NCI-H460 (cell line): ENCODE measurements at places on chromosomes 2 and 18. TPM values are rescaled to one million over a fixed set of nuclear protein-coding genes. Genes with fewer than 3 reads are reported as not detected.

- no peak for DNase-seq
These were observed 22.0 kb downstream of the DOCK10 start for GRCh38 chr2:225020168-225020849.

The PJVK gene
- 0.40 and 1.0 TPM in 2 replicates for total RNA-seq

- DNase-seq = no peak
These were observed 67.6 kb upstream of the STAT1 start for GRCh38 chr2:191081411-191082155.

GRCh38 chr18:44601447-44601846 lies 79.2 kb upstream of the SETBP1 start:
- DNase-seq = no peak

- no peak for DNase-seq
These were observed 23.8 kb upstream of the SLC20A1 start for GRCh38 chr2:112621790-112622527.

- no peak for DNase-seq
These were observed 166.2 kb downstream of the RBM43 start for GRCh38 chr2:151095463-151095862.

DNA sequence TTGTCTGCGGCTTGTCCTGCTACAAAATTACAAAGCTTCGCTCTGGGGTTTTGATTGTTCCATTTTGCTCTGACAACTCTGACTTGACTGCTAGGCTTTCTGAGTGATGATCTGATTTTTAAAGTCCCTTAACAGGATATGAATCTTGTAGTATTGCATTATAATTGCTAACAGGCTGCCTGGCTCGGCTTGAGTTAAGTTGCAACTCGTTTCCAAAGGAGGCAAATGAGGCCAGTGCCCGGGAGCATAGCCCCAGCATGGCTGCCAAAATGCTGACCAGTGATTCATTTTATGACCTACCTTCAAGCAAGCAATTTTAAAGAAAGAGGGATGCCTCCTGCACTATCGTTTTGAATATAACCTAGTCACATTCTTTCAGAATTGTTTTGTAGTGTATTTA lies 135.4 kb downstream of the COL6A3 start:
- no peak for DNase-seq

The ZNF396 gene
- total RNA-seq = 1.1 and 1.2 TPM in 2 replicates

The REG1B gene
- not detected in 2 replicates for total RNA-seq

GRCh38 chr2:10307561-10308156 lies 5.0 kb downstream of the HPCAL1 start:
- no peak for DNase-seq

GRCh38 chr2:12661489-12661888 lies 55.2 kb upstream of the TRIB2 start:
- no peak for DNase-seq

The NABP1 gene
- 35.7 and 44.4 TPM in 2 replicates for total RNA-seq

DNA sequence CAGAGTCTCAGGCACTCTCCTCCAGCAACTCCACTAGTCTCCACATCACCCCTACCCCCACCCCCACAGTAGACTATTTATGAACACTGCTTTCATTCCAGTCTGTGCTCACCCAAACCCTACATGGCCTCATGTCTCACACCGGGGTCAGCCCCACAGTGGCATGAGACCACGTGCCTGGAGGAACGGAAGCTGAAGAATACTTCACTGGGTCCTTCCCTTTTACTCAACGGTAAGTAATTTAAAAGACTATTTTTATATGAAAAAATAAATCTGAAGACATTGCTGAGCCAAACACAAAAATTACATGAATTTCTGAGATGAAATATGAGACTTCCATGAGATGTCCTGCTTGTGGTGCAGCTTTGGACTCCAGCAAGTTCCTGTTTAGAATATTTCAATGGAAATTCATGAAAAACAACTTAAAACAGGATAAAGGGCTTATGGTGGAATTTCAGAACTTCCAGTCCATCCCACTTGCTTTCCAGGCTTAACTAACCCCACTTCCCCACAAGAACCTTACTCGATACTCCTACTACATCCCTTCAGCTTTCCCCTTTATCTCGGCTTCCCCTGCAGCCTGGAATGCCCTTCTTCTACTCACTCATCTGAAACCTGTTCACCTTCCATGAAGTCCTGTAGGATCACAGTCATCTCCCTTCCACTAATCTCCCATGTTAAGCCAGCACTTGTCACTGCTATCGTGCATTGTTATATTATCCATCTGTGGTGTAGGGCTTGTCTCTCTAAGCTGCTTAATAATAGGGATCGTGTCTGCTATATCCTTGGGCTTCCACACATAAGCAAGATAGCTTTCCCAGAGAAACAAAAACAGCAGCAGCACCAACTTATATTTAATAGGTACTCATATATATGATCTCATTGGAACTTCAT lies 47.9 kb downstream of the SLC14A1 start:
- DNase-seq = no peak

- DNase-seq = no peak
These were observed 5.1 kb downstream of the MTERF4 start for GRCh38 chr2:241096979-241097378.

GRCh38 chr2:192414794-192415193 lies 220.1 kb upstream of the TMEFF2 start:
- DNase-seq = no peak

The KYNU gene
- 274 and 287 TPM in 2 replicates for total RNA-seq

DNA sequence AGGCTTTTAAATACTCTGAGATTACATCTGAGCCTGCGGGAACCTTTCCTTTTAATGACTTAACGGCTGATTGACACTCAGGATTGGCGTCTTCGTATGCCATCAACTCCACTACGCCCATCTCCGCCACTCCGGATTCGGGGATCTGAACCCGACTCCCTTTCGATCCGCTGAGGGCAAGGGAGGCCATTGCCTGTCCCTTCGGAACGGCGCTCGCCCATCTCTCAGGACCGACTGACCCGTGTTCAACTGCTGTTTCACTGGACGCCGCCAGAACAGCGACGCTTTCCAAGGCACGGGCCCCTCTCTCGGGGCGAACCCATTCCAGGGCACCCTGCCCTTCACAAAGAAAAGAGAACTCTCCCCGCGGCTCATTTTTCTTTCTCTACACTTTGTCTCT lies 90.4 kb downstream of the PID1 start:
- DNase-seq = no peak

DNA sequence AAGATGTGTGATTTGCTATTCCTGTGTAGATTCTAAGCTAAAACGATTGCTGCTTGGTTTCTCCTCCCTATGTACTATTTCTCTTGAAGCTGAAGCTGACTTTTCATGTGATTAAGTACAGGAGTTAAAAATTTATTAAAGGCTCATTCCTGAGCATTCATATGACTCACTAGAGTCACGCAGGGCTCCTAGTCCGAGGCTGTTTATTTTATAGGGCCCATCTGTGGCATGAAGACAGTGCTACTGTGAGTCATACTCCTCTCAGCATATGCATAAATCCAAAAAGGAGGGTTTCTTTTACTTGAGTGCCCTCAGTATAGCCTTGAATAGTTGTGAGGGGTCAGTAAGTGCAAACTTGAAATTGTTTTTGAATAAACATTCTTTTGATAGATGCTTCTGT lies 378.8 kb downstream of the PTPRM start:
- DNase-seq = no peak

The FN1 gene
- total RNA-seq = 1,230 and 1,236 TPM in 2 replicates

- DNase-seq = no peak
These were observed 34.2 kb downstream of the ROCK2 start for GRCh38 chr2:11310212-11310611.

DNA sequence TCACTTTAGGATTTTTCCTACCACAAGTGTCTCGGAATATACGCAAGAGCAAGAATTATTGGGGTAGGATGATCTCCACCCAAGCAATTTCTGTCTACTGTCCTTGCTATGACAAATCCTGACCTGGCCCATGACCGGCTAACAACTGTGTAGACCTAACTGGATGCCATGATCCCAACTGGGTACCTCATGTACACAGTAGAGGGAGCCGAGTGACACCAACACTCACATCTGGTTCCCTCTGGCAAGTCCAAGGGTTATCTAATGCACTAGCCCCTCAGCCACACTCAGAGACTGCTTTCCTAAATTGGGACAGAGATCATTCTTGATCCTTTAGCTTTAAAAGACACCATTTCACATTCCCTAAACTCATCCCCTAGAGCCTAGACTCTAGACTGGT lies 60.7 kb upstream of the ZNF532 start:
- DNase-seq = no peak

GRCh38 chr18:10100941-10101701 lies 187.3 kb downstream of the VAPA start:
- DNase-seq = no peak

DNA sequence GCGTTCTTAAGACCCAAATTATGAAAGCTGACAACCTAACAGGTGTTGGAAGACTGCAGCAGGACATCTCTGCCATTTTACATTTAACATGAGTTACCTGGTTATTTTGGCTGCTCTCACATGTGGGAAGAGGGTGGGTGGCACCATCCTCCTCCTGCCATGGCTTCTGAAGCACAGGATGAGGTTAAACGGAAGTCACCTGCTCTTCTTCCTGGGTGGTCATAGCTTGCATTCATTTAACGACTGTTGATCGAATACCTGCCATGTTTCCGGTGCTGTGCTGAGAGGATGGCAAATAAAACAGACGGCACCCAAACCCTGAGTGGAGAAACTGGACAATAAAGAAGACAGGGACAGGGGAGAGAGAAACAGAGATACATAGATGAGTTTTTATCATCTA lies 118.0 kb downstream of the RHBDD1 start:
- DNase-seq = no peak

DNA sequence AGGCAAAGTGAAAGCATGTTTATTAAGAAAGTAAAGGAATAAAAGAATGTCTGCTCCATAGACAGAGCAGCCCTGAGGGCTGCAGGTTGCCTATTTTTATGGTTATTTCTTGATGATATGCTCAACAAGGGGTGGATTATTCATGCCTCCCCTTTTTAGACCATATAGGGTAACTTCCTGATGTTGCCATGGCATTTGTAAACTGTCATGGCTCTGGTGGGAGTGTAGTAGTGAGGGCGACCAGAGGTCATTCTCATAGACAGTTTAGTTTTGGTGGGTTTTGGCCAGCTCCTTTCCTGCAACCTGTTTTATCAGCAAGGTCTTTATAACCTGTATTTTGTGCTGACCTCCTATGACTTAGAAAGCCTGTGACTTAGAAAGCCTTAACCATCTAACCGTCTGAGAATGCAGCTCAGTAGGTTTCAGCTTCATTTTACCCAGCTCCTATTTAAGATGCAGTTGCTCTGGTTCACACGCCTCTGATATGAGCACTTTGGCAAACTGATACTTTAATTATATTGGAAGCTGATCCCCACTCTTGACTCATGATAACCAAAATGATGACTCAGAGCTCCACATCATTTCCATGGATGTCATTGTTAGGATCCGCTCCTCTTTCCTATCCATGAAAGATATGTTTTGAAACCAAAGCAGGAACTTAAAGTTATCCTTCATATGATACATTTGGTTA lies 14.5 kb upstream of the ERMN start:
- no peak for DNase-seq

- DNase-seq = no peak
These were observed 34.8 kb downstream of the ATOH8 start for GRCh38 chr2:85788603-85789002.

- DNase-seq = no peak
These were observed 826.8 kb downstream of the TRIB2 start for GRCh38 chr2:13543550-13543949.

- DNase-seq = no peak
These were observed 188.1 kb downstream of the ARL4C start for GRCh38 chr2:234308813-234309195.

DNA sequence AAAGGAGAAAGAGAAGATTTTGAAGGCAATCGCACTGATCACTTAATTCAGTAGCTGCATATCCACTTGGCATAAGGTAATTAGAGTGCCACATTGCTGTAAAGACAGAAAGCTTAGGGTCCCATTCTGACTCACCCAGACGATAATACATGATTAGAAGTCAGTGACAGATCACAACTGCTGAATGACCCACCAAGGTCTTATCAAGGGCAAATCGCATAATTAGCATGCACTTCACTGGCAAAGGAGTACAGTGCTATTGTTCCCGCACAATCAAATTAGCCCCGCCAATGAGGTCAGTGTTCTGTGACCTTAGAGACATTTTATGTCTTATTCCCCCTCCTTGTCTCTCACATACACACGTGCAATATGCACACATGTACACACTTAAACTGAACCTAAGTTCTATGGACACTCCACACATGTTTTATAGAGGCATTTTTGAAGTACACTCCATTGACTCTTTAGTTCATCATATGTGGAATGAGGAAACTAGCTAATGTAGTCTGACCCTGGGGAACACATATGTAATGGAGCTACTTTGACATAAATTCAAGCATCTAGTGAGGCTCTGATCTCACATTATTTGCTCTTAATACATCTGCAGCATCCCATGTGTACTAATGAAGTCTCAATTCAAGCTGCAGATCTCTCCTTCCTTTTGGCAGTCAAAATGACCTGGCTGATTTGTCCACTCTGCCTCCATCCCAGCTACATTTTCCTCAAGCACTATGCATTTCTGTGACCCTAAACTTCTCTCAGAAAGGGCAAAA lies 673.8 kb upstream of the FANCL start:
- no peak for DNase-seq

The PLGLB2 gene
- 0.35 and 0.47 TPM in 2 replicates for total RNA-seq

DNA sequence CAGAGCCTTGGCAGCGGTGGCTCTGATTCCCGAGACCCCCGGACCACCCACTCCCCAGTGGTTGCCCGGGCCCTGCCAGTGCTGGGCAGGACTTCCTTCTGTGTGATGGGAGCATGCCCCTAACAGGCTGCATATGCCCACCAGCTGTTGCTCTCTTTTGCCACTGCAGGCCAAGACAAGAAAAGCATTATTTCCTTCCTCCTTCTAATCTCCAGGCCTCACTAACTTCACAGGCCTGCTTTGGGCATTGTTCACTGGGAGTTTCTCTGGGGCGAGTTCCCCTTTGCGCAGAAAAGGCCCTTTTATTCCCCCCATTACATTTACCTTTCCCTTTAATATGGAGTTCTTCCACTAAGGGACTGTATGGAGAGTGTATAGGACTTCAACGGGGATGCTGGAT lies 249.1 kb upstream of the SIX2 start:
- DNase-seq = no peak

The ERFE gene
- total RNA-seq = 7.7 and 10.0 TPM in 2 replicates

DNA sequence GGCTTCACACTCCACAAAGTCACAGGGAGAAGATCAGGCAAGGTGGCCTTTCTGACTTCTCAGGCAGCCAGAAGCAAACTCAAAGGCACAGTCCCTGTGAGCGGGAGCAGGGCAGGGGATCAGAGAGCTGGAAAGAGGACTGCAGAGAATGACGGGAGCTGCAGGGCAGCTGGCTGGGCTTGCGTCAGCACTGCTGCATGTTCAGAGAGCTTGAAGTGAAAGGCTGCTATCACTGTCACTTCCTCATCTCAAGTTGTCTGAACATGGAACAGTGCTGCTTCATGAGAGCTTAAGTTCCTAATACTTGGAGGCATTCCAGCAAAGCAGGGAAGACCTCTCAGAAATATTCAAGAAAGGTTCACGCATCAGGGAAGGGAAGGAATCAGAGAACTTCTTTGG lies 20.4 kb downstream of the TGFBRAP1 start:
- no peak for DNase-seq

GRCh38 chr2:127413782-127414637 lies 4.2 kb upstream of the PROC start:
- DNase-seq = peak; percentile 58

DNA sequence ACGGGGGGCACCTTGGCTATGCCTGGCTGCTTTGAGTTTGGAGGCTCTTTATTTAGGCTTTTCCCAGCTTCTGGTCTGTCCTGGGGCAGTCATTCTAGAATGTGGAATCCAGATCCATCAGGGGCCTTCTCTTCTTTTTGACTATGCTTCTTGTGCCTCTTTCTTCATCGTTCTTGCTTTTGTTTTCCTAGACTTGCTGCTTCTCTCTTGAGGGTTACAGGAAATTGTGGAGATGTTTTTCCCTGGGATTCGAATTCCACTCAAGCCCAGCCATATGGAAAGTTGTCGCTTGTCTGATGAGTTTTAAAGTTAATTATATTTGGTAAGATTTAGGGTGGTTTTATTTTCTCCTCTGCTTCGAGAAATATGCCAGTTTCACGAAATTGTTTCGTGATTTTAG lies 2.4 kb downstream of the GLI2 start:
- DNase-seq = no peak
